ENCODE measurements at places on chromosomes 2 and 18.

DNA sequence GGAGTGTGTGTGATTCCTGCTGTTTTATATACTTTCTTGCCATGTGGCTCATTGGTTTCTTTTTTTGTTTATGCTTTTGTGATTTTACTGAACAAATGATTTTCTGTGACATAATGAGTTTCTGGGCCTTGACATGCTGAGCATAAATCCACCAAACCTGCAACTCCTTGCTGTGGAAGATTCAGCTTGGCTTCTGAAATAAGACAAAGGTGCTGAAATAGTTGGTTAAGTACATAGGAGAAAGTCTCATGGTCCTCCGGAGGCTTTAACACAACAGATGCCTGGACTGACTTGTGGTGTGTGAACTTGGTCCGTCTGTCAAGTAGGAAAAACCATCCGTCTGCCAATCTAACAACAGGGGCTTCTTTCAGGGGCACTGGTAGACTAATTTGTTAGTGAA is 315.3 kb upstream of the CXCR4 start:
- DNase-seq: no peak

DNA sequence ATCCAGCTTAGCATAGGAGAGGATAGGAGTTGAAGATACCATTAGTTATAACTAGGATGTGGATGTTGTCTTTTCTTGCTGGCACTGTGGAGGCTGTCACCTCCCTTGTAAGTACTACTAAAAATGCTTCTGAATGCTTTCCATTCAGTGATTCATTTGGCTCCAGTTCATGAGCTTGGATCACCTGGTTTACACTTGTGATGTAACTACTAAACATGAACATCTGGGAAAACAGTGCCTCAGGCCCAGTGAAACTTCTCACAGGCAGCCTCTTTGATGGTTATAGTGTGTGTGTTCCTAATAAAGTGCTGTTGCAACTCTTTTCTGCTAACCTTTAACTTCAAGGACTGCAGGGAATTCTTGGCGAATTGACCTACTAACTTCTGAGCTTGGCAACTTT is 13.0 kb upstream of the SLC9A2 start:
- DNase-seq: no peak

- DNase-seq: no peak
Observed at GRCh38 chr2:5791371-5791770, 99.2 kb downstream of the SOX11 start.

GRCh38 chr2:119029297-119029696 is 87.3 kb downstream of the MARCO start:
- no peak for DNase-seq

GRCh38 chr2:239809391-239809790 is 215.8 kb downstream of the NDUFA10 start:
- DNase-seq: no peak

DNA sequence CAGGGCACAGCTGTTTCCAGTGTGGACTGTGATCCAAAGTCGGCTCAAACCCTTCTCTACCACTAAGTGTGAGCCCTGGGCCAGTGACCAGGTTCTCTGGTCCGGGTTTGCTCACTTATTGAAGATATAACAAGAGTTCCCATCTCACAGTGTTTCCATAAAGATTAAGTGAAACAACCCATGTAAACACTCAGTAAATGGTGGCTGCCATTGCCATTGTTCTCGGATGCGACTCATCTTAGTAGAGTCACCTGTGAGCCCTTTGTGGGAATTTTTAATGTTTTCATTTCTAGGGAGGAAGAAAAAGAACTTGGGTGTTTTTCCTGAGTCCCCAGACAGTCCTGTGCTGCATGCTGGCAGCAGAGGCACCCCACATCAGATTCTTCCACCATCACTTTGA is 53.4 kb downstream of the TPGS2 start:
- no peak for DNase-seq

DNA sequence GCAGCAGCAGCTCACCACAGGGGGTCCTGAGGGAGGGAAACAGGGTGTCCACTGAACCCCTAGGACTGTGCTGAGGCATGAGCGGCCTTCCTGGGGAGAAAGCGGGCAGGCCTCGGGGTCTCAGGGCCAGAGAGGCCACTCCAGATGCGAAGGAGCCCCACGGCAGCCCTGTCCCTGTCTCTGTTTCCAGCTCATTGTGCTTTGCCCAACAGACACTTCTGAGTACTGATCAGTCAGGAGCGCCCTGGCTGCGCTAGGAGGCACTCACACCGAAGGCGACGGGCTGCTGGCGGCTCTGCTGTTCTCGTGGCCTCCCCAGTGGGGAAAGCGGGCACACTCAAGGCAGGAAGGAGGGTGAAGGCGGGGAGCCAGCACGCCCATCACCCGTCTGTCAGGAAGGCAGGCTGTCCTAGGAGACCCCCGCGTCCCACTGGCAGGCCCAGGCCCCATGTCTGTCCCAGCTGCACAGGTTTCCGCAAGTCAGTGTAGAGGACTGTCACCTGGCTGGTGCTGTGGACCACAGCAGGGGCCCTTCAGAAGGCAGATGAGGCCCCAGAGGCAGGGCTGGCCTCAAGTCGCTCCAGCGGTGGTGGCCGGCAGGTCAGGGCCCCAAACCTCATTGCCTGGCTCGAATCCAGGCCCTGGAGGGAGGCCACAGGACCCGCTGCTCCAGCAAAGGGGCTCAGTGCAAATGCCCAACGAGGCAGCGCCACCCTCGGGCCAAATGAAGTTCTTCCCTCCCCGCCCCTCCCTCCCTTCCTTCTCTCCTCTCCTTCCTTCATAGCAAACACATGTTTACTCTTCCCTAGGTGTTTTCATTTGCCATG is 6.8 kb downstream of the ESPNL start:
- DNase-seq: no peak
